NCI-H187 treated with DMSO at 0.1 percent for 48 hours (cell line): ENCODE measurements at places on chromosomes 2 and 18.
A peak's percentile ranks its signal among the peaks of the same experiment; 100 is the strongest.

DNA sequence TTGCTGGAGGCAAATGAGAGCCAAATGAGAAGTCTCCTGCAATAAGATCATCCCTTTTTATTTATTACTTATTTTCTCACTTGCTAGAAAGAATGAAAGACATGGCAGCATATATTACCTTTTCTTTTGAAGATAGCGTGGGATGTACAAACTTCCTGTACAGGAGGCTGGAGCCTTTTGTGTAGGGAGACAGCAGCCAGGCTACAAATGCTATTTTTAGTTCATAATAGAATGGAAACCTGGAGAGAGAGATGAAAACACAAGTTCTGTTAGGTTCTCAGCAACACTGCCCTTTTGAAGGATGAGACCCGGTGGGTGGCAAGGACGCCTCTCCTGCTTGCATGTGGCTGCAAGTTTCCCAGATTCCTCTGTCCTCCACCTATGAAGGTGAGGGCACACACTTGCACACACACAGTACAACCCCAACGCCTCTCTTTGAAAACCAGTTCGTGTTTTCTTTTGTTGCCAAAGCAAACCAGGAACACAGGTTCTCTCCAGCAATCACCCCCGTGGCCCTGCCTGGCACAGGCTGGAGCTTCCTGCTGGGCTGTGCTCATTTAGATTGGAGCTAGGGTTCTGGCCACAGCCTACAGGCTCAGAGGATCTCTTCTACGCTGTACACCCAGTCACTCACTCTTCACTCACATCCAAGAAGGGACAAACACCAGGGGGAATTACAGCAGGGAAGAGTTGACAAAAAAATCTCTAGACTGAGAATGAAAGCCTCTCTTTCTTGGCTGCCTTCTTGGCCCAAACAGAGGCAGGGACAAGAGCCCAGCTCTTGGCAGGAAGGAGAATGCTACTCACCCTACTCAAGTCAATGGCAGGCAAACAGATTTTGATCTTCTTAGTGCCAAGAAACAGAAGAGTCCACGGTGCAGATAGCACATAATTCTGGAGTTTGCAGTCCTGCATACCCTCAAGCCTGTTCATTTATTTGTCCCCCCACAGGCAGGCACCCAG is 55.6 kb downstream of the MRPL35 start:
- no peak for DNase-seq

- no peak for DNase-seq
Measured at GRCh38 chr2:47725808-47726207, 57.1 kb upstream of the MSH6 start.

- DNase-seq = no peak
Measured at GRCh38 chr2:8996006-8996405, 7.5 kb downstream of the MBOAT2 start.

- DNase-seq = no peak
Measured at GRCh38 chr2:240156435-240157146, 16.1 kb upstream of the OTOS start.

DNA sequence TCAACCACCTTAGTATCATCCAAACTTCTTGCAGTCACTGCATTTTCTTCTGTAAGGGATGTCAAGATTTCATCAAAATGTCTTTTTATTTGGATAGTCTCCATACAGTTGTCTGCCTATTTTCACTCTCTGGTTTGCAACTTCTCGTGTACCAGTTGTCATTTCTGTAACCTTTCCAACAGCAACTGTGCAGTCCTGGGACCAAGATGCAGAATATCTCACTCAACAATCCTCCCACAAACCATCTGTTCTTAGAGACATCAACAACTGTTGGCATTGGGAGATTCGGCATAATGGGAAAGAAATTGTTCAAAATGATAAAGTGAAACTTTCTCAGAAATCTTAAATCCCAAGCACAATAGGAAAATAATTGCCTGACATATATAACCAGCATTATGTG is 933.6 kb upstream of the SLC39A10 start:
- DNase-seq = no peak

- no peak for DNase-seq
Measured at GRCh38 chr2:46561731-46562450, 82.5 kb downstream of the TMEM247 start.

- no peak for DNase-seq
Measured at GRCh38 chr2:179898873-179899272, 37.5 kb upstream of the ZNF385B start.

- no peak for DNase-seq
Measured at GRCh38 chr2:144516411-144516980, 3.4 kb downstream of the ZEB2 start.

DNA sequence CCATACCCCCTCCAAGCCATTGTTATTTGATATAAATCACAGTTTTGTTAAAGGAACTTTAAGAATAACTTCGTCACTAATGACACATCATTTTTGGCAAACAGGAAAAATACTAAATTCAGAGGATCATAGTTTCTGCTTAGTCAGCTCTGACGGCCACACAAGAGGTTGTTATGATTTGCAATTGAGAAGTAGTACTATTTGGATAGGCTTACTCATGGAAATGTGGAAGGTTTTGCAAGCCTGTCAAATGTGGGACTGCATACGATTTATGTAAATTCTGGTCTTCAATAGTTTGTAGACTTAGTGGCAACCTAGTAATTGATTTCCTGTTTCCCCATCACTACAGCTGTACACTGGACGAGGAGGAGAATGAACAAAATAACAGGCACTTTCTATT is 108.1 kb downstream of the ARHGEF33 start:
- no peak for DNase-seq

- no peak for DNase-seq
Measured at GRCh38 chr2:132383956-132384355, 32.6 kb upstream of the GPR39 start.

GRCh38 chr2:43486603-43487002 is 109.2 kb downstream of the THADA start:
- DNase-seq = no peak

DNA sequence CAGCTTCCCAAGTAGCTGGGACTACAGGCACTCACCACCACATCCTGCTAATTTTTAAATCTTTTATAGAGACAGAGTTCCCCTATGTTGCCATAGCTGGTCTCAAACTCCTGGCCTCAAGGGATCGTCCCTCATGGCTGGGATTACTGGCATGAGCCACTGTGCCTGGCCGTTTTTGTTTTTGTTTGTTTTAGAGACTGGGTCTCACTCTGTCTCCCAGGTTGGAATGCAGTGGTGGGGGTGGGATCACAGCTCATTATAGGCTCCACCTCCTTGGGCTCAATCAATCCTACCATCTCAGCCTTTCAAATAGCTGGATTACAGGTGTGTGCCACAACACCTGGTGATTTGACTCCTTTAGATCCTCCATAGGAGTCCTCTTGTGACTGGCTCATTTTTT is 19.5 kb upstream of the ZDBF2 start:
- DNase-seq = no peak

- DNase-seq = no peak
Measured at GRCh38 chr2:176432434-176432833, 163.2 kb downstream of the MTX2 start.

DNA sequence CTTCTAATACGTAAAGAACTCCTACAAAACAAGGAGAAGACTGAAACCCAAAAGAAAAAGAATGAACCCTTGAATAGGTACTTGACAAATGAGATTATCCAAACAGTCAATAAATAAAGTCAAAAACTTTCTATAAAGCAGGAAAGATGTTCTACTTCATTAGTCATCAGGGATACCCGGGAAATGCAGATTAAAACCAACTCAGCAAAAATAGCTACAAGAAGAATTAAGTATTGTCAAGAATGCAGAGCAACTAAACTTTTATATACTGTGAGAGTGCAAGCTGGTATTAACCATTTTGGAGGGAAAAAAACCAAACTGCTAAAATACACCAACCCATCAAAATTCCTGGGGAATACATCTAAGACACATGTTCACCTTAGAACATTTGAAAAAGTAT is 10.4 kb downstream of the TXNL1 start:
- no peak for DNase-seq

DNA sequence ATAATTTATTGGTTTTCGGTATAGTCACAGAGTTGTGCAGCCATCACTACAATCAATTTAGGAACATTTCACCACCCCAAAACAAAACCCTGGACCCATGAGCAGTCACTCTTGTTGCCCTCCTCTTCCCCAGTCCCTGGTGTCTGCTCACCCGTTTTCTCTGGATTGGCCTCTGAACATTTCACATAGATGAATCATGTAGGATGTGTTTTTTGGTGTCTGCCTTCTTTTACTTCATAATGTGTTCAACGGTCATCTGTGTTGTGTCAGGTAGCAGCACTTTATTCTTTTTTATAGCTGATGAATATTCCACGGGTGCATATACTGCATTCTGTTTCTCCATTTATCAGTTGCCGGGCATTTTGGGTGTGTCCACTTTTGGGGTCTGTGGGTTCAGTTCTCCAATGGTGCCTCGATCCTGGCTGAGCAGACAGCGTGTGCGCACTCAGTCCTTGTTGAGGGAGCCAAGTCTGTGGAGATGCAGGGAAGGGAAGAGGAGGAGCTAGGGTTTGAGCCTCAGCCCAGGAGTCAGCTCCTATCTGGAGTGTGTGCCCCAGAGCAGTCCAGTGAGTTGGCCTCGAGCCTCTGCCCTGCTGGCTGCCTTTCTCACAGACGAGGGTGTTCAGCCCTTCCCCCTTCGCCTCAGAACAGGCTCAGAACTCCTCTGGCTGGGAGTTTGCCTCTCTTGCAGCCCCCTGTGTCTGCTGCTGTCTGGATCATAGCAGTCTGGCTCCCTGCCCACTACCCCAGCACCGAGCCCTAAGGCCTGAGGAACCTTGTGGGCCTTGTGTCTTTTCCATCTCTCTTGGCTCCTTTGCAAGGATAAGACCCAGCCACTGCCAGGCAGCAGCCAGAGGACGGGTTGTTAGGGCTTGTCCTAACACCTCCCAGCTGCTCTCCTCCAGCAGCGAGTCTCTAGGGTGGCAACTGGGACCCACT is 18.0 kb downstream of the C2orf74 start:
- DNase-seq = no peak

GRCh38 chr2:3449086-3449485 is 69.6 kb downstream of the TRAPPC12 start:
- DNase-seq = peak; percentile 78

DNA sequence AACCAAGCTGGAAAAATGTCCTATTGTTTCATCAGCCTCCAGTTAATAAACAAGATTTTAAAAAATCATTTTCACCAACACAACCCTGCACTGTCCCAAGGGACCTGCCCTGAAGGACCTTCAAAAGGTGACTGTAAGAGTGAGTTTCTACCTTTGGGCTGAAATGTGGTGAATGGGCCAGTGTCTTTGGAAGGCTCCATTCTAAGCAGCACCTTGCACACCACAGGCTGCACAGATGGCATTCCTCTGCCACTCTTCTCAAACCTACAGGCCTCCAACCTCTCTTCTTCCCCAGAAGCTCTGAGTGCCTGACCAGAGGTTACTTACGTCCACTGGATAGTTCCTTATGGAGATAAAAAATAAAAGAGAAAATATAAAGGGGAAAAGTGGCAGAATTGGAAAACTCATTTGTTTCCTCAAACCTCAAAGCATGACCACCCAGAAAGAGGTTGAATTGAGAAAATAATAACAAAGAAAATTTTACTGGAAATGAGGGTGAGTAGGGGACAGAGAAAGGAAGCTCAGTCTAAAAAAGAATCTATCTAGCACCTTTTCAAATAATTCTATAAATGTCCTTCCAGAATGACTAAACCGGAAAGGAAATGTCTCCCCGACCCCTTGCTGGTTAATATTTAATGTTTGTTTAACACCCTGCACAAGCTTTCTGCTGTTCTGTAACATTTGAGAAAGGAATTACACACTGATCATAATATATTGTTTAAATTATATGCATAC is 175.7 kb downstream of the METTL4 start:
- DNase-seq = no peak

GRCh38 chr18:36481201-36481657 is 183.7 kb downstream of the FHOD3 start:
- no peak for DNase-seq

GRCh38 chr2:174794851-174795374 is 30.6 kb upstream of the CHRNA1 start:
- DNase-seq = no peak

DNA sequence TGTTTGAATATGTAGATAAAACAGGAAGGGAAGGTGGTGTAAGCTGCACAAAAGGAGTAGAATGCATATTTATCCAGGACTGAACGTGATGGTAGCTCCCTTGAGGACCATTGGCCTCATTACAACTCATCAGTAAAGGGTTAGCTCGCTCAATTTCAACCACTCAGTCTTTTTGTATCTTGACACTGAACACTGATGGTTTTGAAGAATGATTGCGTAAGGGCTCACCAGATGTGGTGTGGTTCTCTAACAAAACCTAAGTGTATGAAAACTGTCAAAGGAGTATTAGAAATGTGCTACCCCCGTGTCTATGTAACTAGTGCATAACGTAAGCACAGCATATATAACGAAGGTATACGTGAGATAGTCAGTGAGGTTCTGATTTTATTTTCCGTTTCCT is 272.4 kb upstream of the THSD7B start:
- no peak for DNase-seq

- no peak for DNase-seq
Measured at GRCh38 chr18:57621246-57621604, 411 bp downstream of the NARS1 start.

DNA sequence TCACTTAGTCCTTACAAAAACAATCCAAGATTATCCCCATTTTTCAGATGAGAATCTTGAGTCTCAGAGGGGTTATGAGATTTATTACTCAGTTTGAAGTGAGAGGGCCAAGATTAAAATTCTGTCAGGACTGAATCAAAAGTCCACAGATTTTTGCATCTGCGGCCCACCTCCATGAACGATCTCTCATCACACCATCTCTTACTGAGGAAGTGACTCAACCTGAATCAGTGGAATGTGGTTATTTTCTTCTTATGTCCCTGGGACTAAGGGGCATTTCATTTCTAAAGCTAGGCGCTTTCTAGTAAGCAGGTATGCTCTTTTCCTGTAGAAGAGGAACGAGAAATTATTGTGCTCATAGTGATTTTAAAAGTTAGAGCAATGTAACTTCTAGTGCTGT is 360.3 kb upstream of the SPHKAP start:
- no peak for DNase-seq

- no peak for DNase-seq
Measured at GRCh38 chr2:192888109-192888508, 693.4 kb upstream of the TMEFF2 start.

GRCh38 chr2:206387808-206388207 is 55.5 kb upstream of the ADAM23 start:
- DNase-seq = no peak

GRCh38 chr18:46720521-46720920 is 36.3 kb downstream of the ST8SIA5 start:
- DNase-seq = no peak
